ENCODE measurements at places on chromosomes 12 and 14.
A peak's percentile ranks its signal among the peaks of the same experiment; 100 is the strongest.

DNA sequence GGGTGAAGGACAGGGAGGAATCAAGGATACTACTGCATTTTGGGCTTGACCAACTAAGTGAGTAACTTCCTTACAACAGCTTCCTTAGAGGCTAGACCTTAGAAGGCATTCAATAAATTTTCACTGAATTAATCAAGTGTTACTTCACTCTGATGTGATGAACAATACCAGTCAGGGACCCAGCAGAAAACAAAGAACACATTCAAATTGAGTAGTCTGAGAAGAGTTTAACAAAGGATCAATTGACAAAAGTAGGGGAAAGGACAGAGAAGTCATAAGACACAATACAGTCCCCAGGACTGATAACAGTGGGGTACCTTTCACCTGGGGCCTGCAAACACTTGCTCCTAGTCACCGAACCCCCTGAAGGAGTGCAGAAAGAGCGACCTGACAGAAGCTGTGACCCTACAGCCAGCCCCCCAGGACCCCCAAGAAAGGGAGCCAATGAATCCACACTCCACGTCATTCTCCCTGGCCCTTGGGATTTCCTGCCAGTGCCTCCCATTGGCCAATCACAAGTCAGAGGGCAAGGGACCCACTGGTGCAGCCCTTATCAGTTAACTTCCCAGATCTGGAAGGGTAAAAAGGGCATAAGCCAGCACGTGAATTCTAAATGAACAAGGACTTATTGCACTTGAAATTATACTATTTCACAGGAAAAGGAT lies 6.9 kb downstream of the ANAPC5 start:
- DNase-seq: no peak

DNA sequence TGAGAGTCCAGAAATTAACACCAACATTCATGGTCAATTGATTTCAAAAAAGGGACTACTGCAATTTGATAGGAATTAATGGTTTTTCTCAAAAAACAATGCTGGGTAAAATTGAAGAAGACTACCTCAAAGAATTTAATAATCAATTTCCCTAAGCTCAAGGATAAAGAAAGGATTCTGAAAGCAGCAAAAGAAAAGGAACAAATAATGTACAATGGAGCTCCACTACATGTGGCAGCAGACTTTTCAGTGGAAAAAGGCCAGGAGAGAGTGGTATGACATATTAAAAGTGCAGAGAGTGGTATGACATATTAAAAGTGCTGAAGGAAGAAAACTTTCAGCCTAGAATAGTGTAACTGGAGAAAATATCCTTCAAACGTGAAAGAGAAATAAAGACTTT lies 15.6 kb upstream of the TAS2R43 start:
- DNase-seq: no peak

GRCh38 chr14:75301666-75302325 lies 23.2 kb downstream of the FOS start:
- peak; percentile 58 for DNase-seq

- no peak for DNase-seq
These were observed 271.1 kb downstream of the RERGL start for GRCh38 chr12:17818931-17819330.

DNA sequence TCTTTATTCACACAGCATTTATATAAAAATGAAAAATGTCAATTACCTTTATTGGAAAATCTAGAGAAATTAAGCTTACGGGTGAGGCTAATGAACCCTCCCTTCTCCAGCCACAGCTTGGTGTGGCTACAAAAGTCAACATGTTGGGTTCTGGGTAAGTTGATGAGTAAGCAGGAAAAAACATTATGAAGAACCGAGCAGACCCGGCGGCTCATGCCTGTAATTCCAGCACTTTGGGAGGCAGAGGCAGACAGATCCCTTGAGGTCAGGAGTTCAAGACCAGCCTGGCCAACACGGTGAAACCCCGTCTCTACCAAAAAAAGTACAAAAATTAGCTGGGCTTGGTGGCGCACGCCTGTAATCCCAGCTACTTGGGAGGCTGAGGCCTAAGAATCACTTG lies 10.9 kb downstream of the NAA25 start:
- DNase-seq: no peak

GRCh38 chr14:36361210-36361853 lies 40.9 kb upstream of the MBIP start:
- no peak for DNase-seq

- no peak for DNase-seq
These were observed 22.3 kb downstream of the SEL1L start for GRCh38 chr14:81511111-81511904.

- DNase-seq: peak; percentile 57
These were observed 141.0 kb downstream of the ZFP36L1 start for GRCh38 chr14:68651652-68652432.
